ENCODE measurements at places on chromosomes 3 and 15.

DNA sequence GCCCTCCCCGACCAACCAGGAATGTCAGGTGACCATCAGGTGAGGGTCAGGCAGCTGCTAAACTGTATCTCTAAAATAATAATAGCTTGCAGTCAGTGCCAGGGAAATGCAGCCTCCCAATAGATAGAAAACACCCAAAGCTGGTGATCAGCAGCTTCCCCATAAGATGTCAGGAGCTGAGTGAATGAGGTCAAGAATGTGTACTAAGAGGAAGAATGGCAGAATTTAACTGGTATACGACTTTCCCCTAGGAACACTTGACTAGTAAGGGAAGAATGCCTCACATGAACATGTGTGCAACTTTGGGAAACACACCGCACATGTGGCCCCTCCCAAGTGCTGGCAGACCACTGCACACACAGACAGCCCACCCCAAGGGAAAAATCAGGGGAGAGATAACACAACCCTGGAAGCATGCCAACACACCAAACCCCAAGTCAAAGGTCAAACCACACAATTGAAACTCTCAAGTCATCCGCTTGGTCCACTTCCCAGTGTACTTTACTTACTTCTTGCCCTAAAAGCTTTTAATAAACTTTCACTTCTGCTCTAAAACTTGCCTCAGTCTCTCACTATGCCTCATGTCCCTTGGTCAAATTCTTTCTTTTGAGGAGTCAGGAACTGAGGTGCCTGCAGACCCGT lies 806.5 kb downstream of the OTOL1 start:
- no peak for DNase-seq

GRCh38 chr3:183178833-183179549 lies 16.5 kb upstream of the LAMP3 start:
- no peak for DNase-seq

DNA sequence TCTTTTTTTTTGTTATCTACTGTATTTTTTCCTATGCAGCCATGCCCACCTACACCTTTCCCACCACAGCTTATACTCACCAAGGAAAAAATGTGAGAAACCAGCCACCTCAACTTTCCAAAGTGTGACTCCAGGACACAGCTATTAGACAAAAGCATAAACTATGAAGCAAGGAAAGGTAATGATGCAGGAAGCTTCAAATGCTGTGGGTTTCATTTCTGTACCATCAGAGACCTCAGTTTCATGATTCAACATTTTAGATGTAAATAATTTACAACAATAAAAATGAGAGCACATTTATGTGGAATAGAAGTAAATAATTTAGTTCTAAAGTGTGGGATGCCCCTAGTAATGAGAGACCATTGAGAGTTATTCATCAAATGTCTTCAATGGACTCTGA lies 115.1 kb downstream of the CDIN1 start:
- DNase-seq: no peak

GRCh38 chr15:99403597-99403996 lies 152.3 kb downstream of the LRRC28 start:
- no peak for DNase-seq

DNA sequence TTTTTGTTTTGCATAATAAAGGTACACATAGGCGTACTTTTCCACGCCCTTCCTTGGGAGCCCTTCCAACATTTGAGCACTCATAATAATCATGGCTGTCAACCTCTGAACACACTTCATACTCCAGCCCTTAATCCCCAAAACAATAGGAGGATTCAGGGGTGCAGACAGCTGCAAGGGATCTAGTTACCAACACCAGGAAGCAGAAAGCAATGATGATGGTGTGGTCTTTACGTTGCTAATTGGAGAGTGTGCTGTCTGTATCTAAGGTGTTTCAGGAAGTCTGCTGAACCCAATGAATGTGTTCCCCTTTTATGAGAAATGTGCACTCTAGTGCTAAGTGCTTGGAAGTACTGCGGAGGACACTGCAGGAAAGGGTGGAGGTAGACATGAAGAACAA lies 60.3 kb upstream of the PDZRN3 start:
- no peak for DNase-seq

- no peak for DNase-seq
These were observed 340.3 kb upstream of the CTDSPL start for GRCh38 chr3:37521429-37521828.

DNA sequence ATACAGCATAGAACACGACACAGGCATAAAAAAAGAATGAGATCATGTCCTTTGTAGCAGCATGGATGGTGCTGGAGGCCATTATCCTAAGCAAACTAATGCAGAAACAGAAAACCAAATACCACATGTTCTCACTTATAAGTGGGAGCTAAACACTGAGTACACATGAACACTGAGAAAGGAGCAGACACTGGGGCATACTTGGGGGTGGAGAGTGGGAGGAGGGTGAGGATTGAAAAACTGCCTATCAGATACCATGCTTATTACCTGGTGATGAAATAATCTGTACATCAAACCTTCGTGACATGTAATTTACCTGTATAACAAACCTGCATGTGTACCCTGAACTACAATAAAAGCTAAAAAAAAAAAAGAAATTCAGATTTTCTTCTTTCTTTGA lies 100.4 kb downstream of the PPM1L start:
- DNase-seq: no peak

- no peak for DNase-seq
These were observed 1136.1 kb downstream of the OTOL1 start for GRCh38 chr3:162632672-162633071.

DNA sequence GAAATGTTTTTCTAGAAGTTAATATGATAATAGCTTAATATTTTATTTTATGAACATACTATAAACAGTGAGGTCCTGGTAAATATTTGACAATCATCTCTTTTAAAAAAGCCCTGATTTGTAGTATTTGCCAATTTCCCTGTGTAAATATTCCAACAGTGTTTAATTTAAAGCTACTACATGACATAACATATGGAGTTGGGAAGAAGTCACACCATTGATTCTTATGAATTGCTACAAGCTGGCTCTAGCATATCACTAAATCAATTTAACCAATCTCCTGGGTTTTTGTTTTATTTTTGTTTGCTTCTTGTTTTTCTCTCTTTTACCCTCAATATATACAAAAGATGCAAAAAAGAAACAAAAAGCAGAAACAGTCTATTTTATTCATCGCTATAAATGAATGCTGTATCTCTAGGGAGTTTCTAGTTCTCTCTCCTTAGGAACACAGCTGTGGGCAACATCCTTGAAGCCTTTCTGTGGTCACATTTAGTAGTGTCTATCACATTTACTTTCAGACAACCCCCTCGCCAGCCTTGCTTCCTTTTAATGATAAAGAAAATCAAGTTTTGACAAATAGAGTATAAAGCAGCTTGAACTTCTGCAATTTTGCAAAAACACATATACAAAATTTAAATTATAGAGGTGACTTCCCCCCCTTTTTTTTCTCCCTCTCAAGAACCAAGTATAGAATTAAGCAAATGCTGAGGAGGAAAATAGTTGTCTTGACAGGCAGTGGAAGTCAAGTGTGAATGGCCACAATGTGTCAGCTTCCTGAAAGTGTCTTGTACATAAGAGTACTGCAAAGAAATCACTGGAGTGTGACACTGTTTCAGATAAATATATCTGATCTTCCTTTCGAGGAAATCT lies 21.4 kb downstream of the CCR1 start:
- no peak for DNase-seq

DNA sequence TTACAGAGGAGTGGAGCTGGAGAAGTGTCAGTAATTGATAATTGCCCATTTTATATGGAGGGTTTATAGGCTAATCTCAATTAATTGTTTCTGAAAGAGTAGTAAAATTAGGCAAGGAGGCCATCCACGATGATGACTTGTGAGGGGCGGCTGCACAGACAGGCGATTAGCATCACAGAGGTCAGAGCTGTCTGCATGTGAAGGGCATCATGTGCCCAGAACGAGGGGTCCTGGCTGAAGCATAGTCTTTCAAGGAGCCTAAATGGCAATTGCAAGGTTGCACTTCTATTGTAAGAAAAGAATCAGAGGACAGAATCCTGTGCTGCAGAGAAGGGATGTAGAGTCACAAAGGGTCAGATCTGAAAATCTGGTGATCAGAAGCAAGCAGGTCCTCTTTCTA lies 196.6 kb downstream of the EBLN2 start:
- DNase-seq: no peak

- DNase-seq: no peak
These were observed 89.4 kb upstream of the ABHD17C start for GRCh38 chr15:80605591-80606150.

- DNase-seq: no peak
These were observed 30.0 kb upstream of the SLC6A1 start for GRCh38 chr3:10962481-10963036.

- no peak for DNase-seq
These were observed 25.7 kb downstream of the KLF13 start for GRCh38 chr15:31352339-31352751.
